ENCODE measurements at places on chromosomes 3 and 15.

DNA sequence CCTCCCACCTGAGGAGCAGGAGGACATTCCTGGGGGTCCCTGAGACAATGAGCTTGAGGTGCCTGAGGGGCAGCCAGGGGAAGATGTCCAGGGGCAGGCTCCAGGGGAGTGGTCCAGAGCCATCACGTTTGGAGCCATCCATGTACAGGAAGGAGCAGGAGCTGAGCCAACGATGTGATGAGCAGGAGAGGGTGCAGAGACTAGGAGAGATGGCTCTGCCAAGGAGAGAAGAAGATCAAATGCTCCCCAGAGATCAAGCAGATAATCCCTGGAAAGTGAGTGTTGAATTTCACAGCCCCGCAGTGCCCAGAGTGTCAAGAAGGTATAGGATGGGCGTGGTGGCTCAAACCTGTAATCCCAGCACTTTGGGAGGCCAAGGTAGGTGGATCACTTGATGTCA is 97.8 kb upstream of the HERC1 start:
- DNase-seq: no peak

DNA sequence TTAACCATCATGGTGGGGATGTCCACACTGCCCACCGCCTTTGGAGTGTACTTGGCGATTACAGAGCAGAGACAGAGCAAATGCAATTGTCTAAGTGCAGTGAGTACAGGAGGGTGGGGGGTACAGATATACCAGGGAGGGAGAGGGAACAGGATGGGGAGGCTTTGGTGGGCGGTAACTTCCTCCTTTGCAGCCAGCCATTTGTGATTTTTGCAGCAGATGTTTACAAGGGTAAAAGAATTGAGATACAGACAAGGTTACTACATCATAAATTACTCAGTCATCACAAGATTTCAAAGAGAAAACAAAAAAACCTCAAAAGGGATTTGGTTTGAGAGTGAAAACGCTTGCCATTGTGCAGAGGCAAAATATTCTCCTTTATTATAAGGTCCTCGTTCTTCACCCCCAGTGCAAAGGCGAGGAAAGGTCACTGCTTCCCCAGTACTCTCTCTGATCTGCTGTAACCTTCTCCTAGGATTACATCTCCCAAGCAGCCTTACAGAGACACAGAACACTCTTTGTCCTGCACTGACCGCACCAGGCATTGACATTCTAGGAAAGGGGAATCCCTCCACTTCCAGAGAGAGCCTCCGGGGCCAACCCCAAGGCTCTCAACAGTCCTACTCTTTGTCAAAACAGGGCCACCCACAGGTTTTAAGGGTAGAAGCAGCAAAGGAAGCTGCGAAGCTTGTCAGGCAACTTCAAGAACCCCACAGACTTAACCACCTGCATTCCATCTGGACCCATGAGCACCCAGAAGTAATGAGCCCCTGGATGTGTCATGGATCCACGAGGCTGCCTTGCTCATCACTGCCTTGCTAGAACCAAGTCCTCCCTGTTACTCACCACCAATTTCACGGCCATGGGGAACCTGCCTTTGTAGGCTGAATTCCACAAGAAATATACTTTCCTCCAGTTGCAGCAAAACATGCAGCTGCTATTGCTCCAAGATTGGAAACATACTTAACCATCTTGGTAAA is 117.3 kb downstream of the ADAMTS17 start:
- DNase-seq: no peak

GRCh38 chr3:180855364-180855763 is 57.1 kb upstream of the FXR1 start:
- no peak for DNase-seq

GRCh38 chr3:88058306-88058580 is 562 bp downstream of the CGGBP1 start:
- DNase-seq: no peak

GRCh38 chr15:60423537-60423936 is 25.8 kb upstream of the ANXA2 start:
- DNase-seq: no peak

- DNase-seq: peak; percentile 91
These were observed 4.8 kb upstream of the CSK start for GRCh38 chr15:74776821-74777768.

GRCh38 chr3:50299929-50300680 is 900 bp upstream of the HYAL3 start:
- DNase-seq: no peak

GRCh38 chr15:64693134-64693533 is 82.3 kb downstream of the RBPMS2 start:
- no peak for DNase-seq

DNA sequence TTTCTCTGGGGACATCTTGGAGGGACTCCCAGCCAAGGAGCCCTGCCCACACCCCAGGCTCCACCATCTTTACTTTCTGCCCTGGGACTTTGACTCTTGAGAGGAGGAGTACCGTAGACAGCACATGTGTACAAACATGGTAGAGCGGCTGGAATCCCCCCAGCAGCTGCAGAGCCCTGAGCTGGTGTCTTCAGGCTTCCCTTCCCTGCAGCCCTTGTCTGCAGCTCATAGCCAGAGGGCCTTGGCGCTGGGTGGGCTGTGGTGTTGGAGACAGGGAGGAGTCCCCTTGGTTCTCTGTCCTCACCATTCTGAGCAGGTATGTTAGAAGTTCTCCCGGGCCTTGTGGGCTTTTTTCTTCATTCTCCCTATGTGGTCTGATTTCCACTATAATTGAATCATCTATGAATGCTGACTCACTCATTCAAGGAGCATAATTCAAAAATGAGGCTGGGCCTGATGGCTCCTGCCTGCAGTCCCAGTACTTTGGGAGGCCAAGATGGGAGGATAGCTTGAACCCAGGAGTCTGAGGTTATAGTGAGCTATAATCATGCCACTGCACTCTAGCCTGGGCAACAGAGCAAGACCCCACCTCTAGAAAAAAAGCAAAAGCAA is 97.8 kb upstream of the MEF2A start:
- no peak for DNase-seq

DNA sequence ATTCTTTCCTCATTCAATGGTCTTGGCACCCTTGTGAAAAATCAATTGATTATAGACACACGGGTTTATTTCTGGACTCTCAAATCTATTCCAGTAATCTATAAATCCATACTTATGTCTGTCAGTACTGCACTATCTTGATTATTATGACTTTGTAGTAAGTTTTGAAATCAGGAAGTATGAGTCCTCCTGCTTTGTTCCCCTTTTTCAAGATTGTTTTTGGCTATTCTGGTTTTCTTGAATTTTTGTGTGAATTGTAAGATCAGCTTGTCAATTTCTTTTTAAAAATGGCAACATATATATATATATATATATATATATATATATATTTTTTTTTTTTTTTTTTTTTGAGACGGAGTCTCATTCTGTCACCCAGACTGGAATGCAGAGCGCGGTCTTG is 32.3 kb upstream of the CFAP20DC start:
- no peak for DNase-seq

DNA sequence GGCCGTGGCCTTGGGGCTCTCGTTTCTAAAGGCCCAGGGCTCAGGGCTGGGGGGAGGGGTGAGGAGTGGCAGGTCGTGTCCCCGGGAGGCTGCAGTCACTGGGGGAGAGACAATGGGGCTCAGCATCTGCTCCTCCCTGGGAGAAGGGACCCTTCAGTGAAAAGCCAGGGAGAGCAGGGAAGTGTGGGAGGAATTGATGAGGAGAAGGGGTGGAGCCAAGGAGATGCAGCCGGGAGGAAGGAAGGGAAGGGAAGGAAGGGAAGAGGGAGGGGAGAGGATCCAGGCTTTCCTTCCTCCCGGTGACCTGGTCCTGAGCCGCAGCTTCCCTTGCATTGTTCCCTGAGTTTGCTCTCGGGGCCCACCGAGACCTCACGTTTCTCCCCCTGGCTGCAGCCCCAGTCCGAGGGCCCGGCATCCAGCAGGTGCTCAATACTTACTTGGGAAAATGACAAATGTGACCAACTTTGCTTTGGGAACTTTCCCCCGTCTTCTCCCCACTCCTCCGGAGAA is 1.4 kb upstream of the ZNF710 start:
- no peak for DNase-seq

DNA sequence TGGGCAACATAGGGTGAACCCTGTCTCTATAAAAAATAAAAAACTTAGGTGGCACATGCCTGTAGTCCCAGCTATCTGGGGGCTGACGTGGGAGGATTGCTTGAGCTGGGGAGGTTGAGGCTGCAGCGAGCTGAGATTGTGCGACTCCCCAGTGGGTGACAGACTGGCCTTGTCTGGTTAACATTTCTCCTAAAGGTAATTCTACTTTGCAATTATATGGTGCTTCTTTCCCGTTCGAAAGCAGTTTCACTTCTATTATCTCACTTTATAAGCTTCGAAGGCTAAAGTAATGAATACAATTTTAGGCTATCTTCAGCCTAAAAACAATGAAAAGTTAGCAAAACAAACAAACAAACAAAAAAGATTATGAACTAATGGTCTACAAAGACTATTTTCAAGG is 35.3 kb downstream of the COMMD2 start:
- DNase-seq: no peak

DNA sequence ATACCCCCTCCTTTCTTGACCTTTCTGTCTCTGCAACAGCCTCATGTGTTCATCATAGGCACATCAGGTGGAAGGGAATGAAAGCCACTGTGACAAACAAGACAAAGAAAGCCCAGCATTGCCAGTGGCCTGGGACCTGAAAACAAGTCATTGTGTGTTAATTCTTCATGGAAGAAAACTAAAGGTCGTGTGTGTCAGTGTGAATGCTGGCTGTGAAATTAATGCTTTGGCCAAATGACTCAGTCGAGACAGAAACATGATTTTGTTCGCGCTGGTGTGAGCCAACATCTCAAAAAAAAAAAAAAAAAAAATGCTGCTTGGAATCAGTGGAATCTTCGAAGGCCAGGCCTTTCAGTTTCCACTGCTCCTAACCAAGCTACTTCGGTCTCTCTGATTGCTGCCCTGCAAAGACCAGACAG is 386.5 kb upstream of the PROK2 start:
- no peak for DNase-seq

DNA sequence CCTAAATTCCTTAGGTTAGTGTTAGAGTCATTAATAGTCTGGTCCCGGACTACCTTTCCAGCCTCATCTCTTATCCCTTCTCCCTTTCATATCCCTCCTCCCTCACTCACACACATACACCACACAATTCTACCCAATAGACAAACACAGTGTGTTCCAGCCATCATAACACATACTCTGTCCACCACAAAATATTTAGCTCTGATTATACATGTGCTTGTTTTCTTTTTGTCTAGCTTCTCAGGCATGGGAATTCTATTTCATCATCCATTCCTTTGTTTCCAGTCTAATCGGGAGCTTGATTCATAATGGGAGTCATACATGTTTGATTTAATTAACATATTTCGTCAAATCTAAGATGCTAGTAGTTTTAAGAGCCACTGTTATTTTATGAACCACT is 161.8 kb upstream of the BFSP2 start:
- DNase-seq: no peak

DNA sequence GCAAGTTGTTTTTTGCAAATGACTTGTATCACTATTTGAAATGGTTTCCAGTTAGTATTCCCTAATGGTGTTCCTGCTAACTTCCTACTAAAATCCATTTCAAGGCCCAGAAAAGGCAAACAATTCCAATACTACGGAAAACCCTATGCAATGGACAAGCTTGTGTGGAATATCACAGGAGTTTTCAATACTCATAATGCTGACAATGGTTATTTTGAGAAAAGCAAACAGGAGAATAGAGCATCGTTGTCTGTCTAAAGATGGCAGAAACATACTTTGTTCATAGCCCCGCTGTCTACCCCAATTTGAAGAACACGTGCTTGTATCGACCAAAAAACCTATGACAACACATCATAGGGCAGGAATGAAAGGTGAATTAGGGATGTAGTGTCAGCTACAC is 327.9 kb downstream of the CHST2 start:
- no peak for DNase-seq

- DNase-seq: no peak
These were observed 103.0 kb upstream of the RPL32 start for GRCh38 chr3:12944413-12944812.

- DNase-seq: no peak
These were observed 44.4 kb downstream of the BTD start for GRCh38 chr3:15645740-15646501.

GRCh38 chr3:197015790-197016736 is 13.6 kb downstream of the MELTF start:
- DNase-seq: no peak

DNA sequence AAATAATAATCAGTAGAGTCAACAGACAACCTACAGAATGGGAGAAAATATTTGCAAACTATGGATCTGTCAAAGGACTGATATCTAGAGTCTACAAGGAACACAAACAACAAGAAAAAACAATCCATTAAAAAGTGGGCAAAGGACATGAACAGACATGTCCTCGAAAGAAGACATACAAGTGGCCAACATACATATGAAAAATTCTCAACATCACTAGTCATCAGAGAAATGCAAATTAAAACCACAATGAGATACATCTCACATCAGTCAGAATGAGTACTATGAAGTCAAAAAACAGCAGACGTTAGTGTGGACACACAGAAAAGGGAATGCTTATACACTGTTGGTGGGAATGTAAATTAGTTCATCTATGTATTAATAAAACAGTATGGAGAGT is 33.7 kb downstream of the SLC2A2 start:
- DNase-seq: no peak

GRCh38 chr15:70608144-70608543 is 155.2 kb downstream of the UACA start:
- no peak for DNase-seq

DNA sequence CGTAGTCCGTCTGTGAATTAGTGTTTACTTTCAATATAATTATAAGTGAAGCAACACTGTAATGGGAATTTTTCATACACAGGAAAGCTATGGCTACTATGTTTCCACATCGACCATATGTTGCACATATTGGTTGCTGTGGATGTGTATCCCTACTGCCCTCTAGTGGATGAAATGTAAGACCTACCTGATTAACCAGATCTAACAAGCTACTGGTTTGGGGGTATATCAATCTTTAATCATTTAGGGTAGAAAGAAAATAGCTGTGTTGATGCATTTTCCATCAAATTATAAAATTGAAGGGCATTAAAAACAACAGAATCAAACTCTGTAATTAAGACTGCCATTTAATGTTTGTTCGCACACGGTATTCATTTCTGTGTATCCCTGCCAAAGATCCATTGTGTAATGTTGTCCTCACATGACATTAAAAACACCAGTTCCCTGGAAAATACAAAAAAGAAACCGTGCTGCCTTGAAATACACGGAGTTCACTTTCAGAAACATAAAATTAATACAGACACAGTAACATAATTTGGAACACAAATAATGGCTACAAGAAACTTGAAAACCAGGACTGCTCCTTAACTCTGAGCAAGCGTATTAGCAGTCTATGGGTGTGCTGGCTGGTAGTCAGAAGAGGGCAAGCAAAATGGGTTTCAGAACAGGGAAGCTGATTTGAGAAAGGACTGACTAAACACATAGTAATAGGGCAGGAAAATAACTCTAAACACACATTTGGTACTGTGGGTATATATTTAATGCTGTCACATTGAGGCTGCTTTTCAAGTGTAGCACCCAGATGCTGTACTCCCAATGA is 125.1 kb downstream of the TIGIT start:
- DNase-seq: peak; percentile 58

GRCh38 chr3:135056733-135057310 is 261.8 kb downstream of the EPHB1 start:
- no peak for DNase-seq

GRCh38 chr3:121975702-121976302 is 46.2 kb downstream of the ILDR1 start:
- no peak for DNase-seq

GRCh38 chr15:87537295-87537694 is 719.2 kb downstream of the NTRK3 start:
- no peak for DNase-seq

- no peak for DNase-seq
These were observed 20.9 kb upstream of the IL1RAP start for GRCh38 chr3:190492966-190493365.

Measured in naive B cell (primary cell).